ENCODE measurements at places on chromosomes 11 and 22.

GRCh38 chr22:39806109-39806508, 87.5 kb downstream of the ENTHD1 start:
- DNase-seq: no peak

DNA sequence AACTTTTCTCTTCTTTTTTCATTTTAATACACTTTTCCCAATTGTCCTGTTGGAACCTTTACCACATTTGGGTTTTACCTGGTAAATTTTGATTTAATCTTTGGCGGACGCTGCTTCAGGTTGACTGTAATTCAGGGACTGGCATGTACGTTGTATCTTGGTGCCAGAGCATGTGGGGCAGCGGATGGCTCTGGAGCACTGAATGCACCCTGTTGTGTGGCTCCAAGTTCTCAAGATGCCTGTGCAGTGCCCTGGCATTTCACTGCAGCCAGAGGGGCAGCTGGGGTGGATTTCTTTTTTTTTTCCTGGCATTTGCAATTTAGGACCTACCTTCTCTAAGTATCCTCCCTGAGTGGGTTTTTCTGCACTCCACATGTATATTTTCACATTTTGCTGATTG, 242.2 kb downstream of the BLID start:
- DNase-seq: no peak

- no peak for DNase-seq
Measured at GRCh38 chr22:40966726-40967085, 15.5 kb downstream of the RBX1 start.

- no peak for DNase-seq
Measured at GRCh38 chr11:12529041-12529440, 145.2 kb upstream of the TEAD1 start.

DNA sequence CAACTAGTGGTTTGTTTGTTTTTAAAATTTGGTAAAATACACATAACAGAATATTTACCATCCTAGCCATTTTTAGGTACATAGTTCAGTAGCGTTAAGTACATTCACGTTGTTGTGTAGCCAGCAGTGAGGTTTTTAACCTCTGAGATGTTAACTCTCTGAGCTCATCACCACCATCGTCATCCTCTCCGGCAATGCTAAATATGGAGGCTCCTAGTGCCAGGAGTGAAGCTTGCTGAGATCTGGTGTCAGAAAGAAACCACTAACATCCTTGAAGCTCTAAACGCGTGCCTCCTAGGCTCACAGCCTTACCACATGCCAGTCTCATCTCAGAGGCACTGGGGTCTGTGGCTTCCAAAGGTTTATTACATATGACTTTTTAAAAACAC, 330.2 kb upstream of the B3GAT1 start:
- no peak for DNase-seq

GRCh38 chr11:78499971-78500370, 74.7 kb downstream of the NARS2 start:
- DNase-seq: no peak
